ENCODE measurements at places on chromosomes 2 and 18.

DNA sequence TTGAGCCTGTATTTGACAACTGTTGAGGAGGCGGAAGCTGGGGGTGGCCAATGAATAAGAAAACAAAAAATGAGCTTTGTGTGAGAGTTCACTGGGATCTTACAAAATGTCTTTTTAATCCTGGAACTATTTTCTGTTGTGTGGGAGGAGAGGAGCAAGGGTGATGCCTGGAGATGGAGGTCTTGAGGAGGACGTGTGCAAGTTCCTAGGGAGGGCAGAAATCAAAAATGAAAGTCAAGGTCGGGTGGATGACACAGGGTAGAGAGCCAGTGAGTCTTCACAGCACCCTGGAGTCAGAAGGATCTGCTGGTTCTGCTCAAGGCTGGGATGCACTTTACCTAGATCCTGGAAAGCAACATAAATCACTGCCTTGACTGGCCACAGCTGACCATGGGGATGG lies 180.3 kb upstream of the PKDCC start:
- no peak for DNase-seq

- DNase-seq = no peak
Measured at GRCh38 chr18:3652380-3653262, 202.6 kb downstream of the TGIF1 start.

DNA sequence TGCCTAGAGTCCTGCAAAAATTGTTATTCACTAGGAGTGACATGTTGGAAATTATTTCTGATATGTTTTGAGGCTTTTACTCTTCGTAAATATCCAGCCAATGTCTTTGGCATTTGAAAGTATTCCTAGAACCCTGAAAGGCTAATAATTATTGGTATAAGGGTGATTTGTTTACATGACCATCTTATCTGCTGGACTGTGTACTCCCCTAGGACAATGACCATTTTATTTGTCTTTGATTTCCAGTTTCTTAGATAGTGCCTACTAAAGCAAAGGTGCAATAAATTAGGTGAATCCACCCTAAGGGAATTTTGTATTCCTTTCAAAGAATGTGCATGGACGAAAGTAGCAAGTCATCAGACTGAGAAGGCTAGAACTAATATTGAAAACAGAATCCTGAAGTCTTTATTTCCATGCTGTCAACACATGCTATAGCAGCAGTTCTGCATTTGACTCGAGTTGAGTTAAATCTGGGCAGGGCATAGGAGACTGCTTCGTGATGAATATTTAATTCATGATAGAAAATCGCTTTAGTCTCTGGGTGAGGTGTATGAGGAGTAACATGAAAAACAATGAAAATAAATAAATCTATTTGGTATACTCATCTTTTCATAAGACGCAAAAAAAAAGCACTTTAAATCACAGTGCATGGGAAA lies 235.7 kb downstream of the GPD2 start:
- DNase-seq = no peak

DNA sequence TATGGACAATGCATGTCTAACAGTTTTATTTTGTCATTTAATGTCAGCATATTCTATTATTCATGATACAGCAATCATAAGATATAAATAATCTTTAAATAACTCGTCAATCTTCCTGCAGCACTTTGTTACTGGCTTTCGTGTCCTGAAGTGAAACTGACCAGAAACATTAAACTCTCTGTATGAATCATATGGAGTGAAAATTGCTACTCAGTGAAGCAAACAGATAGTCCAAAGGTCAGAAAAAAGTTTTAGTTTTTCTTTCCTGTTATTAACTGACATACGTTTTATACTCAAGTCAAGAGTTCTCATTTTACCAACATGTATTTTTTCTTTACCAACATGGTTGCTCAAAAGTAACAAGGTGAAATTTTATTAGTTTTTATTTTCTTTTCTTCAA lies 106.8 kb upstream of the GALNT5 start:
- no peak for DNase-seq

DNA sequence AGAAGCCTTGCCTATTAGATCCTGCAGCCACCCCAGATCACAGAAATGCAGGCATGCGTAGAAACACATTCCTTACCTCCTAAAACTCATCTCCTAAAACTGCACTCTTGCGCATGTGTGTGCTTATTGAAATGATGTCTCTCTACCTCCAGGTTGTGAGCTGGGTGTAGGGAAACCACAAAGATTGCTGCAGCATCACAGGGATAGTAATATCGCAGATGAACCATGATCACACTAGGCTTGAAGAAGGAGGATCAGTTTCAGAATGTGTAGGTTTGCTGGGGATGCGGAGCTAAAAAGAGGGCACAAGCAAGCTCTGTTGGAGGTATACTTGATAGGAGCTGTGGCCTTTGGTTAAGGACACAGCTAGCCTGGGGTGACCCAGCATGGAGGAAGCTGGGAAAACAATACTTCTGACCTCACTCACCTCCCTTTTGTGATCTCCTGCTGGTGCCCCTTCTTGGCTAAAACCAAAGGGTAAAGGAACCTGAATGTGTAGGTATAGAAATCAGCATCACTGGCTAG lies 118.8 kb downstream of the SETBP1 start:
- no peak for DNase-seq

DNA sequence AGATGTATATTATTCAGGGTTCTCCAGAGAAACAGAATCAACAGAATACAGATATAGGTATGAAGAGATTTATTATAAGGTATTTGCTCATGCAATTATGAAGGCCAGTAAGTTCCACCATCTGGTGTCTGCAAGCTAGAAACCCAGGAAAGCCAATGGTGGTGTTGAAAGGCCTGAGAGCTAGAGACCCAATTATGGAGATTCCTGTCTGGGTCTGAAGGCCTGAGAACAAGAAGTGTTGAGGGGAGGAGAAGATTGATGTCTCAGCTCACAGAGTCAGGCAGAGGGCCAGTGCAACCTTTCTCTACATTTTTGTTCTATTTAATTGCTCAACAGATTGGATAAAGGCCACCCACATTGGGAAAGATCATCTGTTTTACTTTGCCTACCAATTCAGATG lies 524.2 kb upstream of the CRIM1 start:
- no peak for DNase-seq

DNA sequence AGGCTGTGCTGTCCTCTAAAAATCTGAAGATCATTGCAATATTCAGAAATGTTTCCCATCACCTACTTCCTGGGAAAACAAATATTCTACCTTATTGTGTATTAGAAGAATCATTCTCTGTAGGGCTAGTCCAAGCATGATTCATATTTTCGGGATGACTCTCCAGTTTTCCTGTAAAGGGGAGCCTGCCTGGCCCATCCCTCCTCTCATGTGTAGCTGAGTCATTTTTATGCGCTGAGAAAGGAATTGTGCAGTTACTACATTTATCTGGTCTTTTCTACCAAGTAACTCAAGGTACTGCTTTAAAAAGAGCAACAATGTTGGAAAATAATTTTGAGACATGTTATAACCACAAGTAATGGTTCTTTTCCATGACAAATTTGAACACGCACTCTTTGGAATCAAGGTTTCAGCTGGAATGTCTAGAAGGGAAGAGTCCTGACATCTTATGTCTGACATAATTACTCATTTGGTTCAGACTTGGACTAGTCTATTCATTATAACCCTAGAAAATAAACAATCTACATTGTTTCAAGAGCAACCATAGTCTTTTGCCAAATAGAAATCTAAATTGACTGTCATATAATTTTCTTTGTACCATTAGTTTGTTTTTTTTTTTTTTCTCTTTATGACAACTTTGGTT lies 6.6 kb downstream of the DSG3 start:
- DNase-seq = no peak

DNA sequence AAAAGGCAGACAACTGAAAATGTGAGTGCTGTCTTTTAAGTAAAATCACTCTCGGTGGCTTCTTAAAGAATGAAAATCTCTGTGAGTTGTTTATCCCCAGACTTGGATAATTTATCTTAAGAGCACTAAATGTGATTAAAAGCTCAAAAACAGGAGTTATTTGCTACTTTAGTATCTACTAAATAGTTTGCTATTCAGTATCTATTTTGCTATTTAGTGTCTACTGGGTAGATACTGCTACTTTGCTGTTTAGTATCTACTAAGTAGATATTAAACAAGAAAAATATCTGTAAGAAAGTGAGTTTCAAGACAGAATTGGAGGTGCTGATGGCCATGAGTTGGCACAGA lies 1.4 kb upstream of the KCNG3 start:
- no peak for DNase-seq

GRCh38 chr2:214076527-214076926 lies 334.3 kb upstream of the VWC2L start:
- DNase-seq = no peak

DNA sequence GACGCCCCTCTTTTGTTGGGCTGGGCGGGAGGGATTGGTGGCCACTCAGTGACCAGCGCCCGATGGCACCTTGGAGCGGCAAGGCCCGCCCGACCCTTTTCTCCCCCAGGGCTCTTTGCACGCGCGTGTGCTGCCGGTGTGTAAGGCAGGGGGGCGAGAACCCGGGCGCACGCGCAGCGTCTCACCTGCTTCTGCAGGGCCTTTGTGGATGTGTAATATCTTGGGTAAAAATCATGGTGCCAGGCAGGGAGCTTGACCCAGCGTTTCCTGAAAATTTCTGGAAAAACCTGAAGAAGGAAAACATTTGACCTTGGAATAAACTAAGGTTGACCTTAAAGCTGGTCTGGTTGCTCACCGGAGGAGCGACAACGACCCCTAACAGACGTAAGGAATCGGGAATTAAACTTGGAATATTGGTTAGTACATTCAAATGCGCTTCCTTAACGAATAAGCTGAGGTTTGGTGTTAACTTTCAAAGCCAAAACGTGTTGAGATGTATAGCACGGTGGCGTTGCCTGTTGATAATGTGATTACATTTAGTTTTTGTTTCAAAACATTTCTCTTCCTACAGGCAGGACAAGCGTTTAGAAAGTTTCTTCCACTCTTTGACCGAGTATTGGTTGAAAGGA lies 438 bp downstream of the HSPE1 start:
- no peak for DNase-seq

DNA sequence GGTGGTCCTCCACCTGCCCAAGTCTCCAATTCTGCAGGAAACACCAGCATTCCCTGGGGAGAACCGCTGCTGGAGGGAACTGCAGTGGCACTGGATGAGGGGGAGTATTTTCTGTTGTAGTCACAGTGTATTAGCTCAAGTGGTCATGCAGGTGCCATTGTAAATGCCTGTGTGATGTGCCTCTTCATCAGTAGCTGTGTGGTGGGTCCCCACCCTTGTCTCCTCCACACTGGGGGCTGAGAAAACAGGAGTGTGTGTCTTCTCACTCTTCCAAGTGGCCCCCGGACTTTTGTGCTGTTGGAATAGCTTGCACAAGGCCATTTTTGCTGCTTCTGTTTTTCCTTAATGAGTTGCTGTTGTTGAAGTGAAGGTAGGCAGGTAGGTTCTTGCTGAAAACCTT lies 8.7 kb downstream of the NCK2 start:
- DNase-seq = no peak

GRCh38 chr2:47300609-47301276 lies 102.2 kb upstream of the MSH2 start:
- no peak for DNase-seq

GRCh38 chr2:175282300-175282699 lies 100.8 kb upstream of the ATP5MC3 start:
- no peak for DNase-seq

Measured in cortex of kidney (tissue), 1 donor.